HCT116 (cell line): ENCODE measurements at places on chromosomes 3 and 15.

DNA sequence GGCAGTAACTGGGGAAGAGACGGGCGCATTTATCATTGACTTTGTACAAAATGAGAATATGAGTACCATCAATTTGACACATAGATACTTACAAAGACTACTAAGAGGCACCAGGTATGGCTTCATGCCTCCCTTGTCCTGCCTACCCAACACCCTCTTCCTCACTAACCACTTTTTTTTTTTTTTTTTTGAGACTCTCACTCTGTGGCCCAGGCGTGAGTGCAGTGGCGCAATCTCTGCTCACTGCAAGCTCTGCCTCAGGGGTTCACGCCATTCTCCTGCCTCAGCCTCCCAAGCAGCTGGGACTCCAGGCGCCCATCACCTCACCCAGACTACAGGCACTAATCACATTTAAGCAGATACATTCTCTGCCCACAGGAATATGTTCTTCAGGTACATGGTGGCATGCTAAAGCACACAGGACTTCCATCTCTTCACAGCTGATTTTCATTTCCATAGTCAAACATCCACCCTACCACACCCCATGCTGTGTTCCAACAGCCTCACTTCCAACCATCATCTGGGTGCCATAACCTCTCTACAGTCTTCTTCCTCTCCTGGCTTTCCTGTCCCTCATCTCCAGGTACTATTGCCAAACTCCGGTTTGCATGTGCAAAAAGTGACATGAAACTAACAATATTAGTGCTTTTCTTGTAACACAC lies 41.7 kb downstream of the RAB27A start:
- DNase-seq, result no peak

DNA sequence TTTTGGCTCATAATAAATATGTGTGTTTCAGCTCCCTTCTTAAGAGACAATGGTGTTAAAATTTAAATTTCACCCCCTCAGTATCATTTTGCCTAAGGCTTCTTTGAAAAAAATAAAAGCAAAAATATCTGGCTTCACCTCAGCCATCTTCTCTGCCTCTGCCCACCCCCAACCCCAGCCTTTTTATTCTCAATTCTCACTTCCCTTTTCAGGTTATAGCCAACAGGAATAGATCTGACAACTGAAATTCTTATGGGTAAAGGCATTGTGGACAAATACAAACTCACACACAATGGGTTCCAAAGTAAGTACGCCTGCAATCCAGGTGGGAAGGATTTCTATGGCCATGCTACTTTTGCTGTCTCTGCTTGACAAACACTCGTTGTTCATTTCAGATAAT lies 399.0 kb upstream of the ARRDC4 start:
- DNase-seq, result no peak

- no peak for DNase-seq
These were observed 48.7 kb downstream of the FGF7 start for GRCh38 chr15:49471733-49472132.

DNA sequence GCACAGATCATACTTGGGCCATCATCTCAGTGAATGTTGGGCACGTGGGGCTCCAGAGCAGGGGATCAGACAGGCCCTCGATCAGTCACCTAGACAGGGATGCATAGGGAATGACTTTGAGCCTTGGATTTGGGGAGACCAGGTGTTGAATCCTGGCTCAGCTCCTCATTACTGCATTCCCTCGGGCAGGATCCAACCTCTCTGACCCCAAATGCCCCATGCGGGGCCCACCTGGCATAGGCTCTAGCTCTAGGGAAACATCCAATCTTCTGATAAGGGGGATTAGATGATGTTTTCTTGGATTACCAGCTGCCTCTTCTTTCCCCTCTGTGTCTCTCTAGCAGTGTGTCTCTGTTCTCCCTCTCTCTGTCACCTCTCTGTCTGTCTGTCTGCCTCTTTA lies 22.7 kb downstream of the LOXL1 start:
- DNase-seq, result no peak

GRCh38 chr3:87182023-87182422 lies 45.1 kb upstream of the CHMP2B start:
- no peak for DNase-seq

GRCh38 chr15:27050163-27050562 lies 79.2 kb downstream of the GABRG3 start:
- no peak for DNase-seq

DNA sequence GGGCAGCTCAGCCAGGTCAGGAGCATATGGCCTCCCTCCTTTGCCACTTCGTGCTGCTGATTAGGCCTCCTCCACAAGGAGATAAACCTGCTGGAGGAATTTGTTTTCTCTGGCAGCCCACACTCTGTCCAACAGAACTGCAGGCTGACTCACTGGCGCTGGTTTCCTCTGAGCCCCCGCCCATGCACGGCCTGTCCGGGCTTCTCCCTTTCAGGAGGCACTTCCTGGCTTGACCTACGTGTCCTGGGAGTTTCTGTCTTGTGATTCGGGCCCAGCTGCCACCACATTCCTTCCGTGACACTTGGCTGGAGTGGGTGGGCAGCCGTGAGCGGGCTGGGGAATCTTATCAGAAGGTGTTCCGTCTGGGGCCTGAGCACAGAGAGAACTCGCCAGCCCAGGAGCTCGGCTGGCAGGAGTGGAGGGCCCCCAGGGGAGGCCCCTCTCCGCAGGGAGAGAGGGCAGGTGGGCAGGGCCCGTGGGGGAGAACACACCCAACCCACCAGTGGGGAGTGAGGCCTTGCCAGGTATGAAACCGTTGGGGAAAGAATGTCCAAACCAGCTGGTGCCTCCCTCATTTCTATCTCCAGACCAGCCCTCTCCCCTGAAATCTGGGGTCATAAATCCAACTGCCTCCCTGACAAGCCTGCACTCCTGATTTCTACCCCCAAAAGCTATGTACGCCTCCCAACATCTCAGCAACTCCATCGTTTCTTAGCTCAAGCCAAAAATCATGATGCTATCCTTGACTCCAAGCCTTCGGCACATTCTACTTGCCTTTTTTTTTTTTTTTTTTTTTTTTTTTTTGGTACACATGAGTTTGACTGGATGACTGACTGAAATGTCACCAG lies 110.6 kb upstream of the MEF2A start:
- DNase-seq, result peak; percentile 51

GRCh38 chr15:92971713-92972112 lies 71.6 kb downstream of the CHD2 start:
- DNase-seq, result no peak

DNA sequence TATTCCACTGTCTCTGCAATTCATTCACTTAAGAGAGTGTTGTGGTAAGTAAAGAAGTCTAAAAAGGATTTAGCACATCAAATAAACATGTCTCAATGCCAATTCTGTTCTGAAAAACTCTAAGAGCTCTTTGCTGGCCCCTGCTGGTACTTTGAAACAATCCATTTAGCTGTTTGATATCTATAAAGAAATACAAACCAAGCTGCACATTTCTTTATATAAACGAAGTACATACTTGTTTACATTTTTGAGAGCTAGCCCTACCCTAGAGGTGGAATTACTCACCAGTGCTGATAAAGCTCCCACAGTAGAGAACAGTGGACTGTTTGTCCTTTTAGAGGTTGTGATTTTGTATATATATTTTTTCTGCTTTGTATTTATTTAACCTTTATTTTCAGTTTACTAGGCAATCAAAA lies 75.5 kb downstream of the NEDD4 start:
- peak; percentile 35 for DNase-seq

GRCh38 chr15:89494941-89495637 lies 1.3 kb downstream of the RHCG start:
- DNase-seq, result no peak

- no peak for DNase-seq
These were observed 23.9 kb upstream of the TXNRD3 start for GRCh38 chr3:126678693-126679317.

GRCh38 chr3:46135475-46135874 lies 72.6 kb downstream of the CCR1 start:
- DNase-seq, result no peak

- no peak for DNase-seq
These were observed 16.7 kb upstream of the MYH15 start for GRCh38 chr3:108527109-108527508.

DNA sequence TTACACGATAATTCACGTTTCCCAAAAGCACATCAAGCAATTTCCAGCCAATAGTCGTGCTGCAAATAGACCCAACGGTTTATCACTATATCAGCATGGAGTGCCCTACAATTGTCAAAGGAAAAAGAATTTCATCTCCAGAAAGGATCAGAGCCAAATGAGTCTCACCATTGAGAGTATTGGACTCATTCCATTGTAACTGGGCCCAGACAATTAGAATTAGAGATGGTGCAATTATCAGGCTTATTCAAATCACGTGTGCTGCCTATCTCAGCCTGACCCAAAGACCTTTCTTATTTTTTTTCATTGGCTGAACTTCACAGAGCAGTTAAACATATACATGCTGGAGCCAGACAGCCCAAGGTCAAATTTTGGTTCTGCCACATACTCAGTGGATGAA lies 87.0 kb upstream of the LRTM1 start:
- DNase-seq, result no peak

DNA sequence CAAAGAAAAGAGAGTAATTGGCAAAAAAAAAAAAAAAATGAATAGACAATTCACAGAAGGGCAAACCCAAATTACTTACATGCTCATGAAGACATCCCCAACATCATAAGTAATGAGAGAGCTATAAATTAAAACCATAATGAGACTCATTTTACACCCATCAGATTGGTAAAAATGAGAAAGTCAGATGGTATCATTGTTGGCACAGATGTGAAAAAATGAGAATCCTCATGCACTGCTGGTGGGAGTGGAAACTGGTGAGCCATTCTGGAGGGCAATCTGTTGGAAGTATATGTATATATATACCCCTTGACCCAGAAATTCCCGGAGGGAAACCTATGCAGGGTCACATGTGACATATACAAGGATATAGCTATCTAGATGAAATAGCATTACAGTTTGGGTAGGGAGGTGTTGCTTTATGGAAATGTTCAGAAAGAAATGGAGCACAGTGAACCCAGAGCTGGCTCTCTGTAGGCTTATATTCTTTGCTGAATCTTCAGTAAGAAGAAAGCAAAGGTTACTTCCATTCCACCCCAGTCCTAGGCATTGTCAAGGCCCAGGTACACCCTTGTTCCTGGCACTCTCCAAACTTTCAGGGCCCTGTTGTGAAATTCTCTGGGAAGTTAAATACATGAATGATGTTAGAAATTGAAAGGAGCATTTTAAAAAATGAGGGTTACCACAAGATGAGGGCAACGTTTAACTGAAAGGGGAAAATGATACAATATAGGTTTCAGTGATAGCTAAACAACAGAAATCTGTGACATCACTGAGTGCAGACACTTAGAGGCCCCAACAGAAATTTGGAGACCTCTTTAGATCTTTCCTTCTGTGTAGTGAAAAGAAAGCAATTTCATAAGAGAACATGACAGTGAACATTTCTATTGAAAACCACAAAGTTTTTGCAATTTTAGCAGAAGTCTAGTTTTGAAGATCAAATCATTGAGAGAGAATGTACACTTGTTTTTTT lies 132.7 kb upstream of the TPRG1 start:
- no peak for DNase-seq

GRCh38 chr3:189300345-189300744 lies 128.6 kb downstream of the TPRG1 start:
- no peak for DNase-seq

DNA sequence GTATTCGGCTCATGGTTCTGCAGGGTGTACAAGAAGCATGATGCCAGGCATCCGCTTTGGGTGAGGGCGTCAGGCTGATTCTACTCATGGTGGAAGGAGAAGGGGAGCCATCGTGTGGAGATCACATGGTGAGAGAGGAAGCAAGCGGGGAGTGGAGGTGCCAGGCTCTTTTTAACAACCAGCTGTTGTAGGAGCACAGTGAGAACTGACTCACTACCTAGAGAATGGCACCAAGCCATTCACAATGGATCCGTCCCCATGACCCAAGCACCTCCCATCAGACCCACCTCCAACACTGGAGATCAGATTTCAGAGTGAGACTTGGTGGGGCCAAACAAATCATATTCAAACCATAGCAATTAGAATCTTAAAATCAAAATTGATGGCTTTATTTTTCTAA lies 259.8 kb upstream of the CTDSPL start:
- DNase-seq, result no peak

GRCh38 chr15:23734862-23735261 lies 47.8 kb upstream of the NDN start:
- no peak for DNase-seq

DNA sequence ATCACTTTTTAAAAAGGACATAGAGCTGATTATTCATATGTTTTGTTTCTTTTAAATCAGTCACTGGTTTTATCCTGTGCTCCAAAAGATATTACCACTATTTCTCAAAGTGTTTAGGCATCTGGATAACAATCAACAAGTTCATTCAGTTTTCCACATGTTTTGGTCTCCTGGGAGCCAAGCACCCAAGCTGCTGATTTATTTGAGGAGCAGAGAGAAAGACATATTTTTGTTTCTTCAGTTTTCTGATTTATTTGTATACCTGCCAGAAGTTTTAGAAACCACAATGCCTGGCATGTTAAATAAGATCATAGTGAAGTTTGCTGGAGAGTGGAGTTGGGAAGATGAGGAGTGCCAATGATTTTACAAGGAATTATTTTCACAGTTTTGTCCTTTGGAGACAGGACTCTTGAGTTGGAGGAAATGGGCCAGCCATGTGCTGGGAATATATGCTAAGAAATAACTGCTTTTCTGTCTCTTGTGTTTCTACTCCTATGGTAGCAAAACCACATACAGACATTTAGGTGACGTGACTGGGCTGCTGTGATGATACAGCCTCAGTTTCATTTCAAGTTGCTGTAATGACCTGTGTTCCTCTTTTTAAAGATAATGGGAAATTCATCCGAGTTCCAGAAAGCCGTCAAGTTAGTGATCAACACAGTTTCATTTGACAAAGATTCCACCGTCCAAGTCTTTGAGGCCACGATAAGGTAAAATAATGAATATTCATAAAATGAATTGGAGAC lies 11.7 kb downstream of the EDEM1 start:
- no peak for DNase-seq

DNA sequence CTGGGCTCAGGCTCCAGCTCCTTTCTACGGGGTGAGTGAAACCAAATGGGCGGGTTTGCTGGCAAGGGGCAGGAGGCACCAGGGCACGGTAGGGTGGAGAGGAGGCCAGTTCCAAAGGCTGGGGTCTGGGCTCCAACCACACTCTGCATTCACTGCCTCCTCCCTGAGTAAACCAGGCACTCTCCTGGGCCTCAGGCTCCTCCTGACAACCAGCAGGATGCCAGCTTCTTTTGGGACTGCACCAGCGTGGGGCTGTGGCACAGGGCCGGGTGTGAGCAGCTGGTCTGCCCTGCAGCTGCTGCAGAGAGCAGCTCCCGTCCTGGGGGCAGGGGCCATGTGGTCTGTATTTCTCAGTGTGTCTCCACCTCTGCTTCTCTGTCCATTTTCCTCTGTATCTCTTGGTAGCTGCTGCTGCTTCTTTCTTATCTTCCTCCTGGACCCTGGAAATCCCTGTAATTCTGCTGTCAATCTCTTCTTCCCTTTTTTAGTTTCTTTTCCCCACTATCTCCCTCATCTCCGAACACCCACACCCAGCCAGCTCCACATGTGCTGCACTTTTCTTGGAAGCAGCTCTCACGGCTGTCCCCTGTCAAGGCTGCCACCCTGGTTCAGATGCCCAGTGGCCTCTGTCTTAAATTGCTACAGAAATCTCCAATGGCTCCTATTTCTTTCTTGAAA lies 54.9 kb upstream of the TBC1D21 start:
- no peak for DNase-seq

- peak; percentile 35 for DNase-seq
These were observed 51.6 kb upstream of the CMTM7 start for GRCh38 chr3:32340039-32340438.

GRCh38 chr15:94703596-94703995 lies 472.2 kb downstream of the MCTP2 start:
- no peak for DNase-seq

- DNase-seq, result no peak
These were observed 85.6 kb upstream of the PIAS1 start for GRCh38 chr15:67968564-67968963.
